Stimulated activated CD4-positive, alpha-beta T cell treated with anti-CD3 and anti-CD28 coated beads, TNF-alpha, amount 100 ng/mL, for 24 hours (primary cell): ENCODE measurements at places on chromosomes 7 and 10.

- DNase-seq = no peak
These were observed 3.9 kb downstream of the MPP7 start for GRCh38 chr10:28298951-28299350.

DNA sequence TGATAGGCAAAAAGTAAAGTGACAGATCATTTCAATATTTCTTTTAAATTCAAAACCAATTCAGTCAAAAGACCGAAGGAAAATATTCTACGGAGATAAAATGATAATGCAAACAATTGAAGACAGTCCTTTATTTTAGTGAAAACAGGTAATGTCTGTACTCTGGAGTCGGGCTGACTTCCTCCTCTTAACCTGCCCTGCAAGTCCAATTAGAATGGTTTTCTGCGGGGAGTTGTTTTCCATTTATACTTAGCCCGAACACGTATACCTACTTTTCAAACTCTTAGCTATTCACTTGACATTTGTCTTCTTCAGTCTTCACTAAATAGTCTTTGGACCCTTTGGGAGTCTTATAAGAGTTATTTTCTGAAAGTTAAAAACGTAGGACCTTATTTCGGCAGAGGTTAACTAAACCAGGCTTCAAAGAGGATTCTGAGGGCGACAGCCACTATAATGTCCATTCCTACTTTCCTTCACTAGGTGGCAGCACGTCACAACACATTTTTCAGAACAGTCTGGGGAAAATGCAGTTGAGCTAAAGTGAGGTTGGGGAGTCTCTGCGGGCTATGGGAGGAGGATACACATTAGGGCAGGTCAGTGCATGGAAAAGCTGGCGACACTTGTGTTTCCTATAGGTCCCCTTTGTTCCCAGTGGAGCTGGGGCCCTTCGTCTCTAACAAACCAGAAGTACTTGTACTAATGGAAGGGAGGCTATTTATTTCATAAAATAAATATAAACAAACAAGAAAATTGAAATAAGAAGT is 472.0 kb downstream of the KCNMA1 start:
- DNase-seq = peak; percentile 6

GRCh38 chr7:116621649-116622048 is 50.3 kb upstream of the MET start:
- DNase-seq = no peak

- no peak for DNase-seq
These were observed 197.4 kb downstream of the RNLS start for GRCh38 chr10:88385601-88386203.

GRCh38 chr7:112546723-112547513 is 66.1 kb downstream of the LSMEM1 start:
- DNase-seq = no peak

- DNase-seq = no peak
These were observed 4.5 kb upstream of the HKDC1 start for GRCh38 chr10:69215405-69216171.

DNA sequence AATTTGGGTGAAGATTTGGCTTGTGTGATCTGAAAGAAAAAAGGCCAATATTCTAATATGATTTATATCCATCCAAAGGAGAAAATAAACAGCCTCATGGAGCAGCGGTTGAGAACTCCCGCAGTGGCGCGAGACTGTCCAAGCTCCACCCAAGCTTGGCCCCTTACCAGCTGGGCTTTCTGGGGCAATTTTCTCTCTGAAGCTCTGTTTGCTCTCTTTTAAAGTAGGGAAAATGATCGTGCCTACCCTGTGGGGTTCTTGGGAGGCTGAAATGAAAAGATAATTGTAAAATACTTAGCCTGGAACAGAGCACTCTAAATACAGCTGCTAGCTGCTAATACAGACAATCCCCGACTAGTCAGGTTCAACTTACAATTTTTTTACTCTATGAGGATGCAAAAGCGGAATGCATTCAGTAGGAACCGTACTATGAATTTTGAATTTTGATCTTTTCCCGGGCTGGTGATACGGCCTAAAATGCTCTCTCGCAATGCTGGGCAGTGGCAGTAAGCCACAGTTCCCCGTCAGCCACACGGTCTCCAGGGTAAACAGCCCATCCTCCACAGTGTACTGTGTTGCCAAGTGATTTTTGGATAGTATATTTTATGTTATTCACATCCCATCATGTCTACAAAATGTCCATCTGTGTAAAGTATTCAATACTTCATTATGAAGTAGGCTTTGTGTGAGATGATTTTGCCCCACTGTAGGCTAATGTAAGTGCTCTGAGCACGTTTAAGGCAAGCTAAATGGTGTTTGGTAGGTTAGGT is 137.7 kb downstream of the CHN2 start:
- DNase-seq = no peak

DNA sequence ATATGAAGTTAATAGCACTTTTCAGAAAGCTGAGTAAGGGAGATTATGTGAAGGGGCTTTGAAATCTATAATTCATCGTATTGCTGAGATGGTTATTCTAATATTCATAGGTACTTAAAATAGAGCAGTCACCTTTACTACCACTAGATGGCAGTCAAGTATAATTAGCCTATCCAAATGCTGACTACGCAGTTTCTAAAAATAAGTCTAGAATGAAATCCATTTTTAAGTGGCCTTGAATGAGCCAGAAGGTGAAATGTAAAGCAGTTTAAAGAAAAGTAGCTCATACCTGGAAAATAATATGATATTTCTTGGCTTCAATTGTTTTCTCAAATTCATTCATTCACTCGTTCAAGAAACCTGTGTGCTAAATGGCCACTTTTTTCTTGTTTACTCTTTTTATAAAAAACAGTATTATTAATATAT is 1277.1 kb downstream of the GATA3 start:
- no peak for DNase-seq

- no peak for DNase-seq
These were observed 1.1 kb upstream of the DPY19L1 start for GRCh38 chr7:35038354-35038753.

DNA sequence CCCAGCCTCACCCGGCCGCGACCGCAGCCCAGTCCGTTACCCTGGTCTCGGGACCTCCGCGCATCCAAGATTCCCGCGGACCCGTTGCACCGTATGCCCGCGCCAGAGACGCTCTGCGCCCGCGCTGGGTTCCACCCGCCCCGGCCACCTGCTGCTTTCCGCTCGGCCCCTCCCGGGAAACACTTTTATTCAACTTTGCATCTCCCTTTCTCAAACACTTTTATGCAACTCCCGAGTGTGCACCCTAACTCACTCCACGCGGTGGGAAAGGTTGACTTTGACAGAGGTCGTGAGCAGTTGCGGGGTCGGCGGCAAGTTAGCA is at the start of gene ODAD2:
TSS of gene ODAD2 (minus strand) at position 126 of the 322 bp plus-strand sequence. CDS start 3,937 bp downstream, outside the sequence.
- DNase-seq = no peak
